ENCODE measurements at places on chromosomes 2 and 18.

DNA sequence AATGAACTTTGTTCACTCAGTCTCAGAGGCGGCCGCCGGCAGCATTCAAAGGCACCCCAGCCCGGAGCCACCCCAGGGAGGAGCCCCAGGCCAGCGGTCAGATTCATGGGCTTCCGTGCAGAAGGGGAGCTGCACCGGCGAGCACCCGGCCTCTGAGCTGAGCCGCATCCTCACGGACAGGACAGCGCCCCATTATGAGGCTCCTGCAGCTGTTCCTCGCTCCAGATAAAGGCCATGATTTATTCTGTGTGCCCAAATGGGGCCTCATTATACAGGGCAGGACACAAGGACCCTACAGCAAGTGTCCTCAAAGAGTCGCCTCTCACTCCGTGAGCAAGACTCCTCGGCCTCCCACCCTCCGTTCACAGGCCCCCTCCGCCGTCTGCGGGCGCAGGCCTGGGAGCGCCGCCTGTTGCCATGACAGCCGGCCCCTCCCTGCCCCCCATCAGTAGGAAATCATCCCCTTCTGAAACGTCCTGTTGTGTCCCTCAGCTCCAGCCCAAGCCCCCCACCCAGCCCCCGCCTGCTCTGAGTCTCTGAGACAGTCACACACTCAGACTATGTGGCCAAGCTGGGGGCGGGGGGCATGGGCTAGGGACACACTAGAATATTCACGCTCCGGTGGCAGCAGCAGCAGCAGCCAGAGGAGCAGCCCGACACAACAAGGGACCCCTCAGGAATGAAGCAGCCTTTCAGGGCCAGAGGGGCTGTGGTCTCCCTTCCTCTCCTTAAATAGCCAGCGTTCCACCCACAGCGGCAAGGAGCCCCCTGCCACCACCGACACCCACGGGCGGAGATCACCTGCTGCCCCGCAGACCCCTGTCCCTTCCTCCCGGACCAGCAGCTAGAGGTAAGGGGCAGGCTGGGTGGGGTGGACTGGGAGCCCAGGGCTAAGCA lies at the start of gene GPR17:
TSS of gene GPR17 (plus strand) at position 759 of the 897 bp plus-strand sequence. CDS start 4,583 bp downstream, outside the sequence.
- DNase-seq, result no peak

- DNase-seq, result no peak
Observed at GRCh38 chr2:129458436-129458835, 521.0 kb upstream of the RAB6C start.

DNA sequence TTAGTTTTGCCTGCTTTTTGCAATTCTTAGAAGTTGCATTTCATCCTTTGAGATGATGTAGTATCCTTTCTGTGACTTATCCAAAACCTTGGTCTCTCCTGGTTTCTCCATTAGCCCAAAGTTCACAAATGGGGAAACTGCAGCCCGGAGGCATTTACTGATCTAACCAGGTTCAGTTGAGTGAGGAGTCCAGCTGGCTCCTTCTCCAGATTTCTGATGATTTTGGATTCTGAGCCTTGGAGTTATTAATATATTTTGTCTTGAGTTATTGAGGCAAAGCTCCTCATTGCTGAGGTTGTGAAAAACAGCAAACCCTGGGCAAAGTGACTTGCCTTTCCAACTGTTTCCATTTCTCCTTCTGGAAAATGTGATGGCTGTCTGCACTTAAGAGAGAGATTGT lies 1.7 kb downstream of the SLC1A4 start:
- DNase-seq, result no peak

- DNase-seq, result no peak
Observed at GRCh38 chr2:62568074-62568473, 62.1 kb upstream of the TMEM17 start.

- no peak for DNase-seq
Observed at GRCh38 chr2:30781451-30781850, 25.8 kb downstream of the CAPN13 start.

GRCh38 chr2:23590241-23590869 lies 205.4 kb downstream of the KLHL29 start:
- DNase-seq, result no peak

DNA sequence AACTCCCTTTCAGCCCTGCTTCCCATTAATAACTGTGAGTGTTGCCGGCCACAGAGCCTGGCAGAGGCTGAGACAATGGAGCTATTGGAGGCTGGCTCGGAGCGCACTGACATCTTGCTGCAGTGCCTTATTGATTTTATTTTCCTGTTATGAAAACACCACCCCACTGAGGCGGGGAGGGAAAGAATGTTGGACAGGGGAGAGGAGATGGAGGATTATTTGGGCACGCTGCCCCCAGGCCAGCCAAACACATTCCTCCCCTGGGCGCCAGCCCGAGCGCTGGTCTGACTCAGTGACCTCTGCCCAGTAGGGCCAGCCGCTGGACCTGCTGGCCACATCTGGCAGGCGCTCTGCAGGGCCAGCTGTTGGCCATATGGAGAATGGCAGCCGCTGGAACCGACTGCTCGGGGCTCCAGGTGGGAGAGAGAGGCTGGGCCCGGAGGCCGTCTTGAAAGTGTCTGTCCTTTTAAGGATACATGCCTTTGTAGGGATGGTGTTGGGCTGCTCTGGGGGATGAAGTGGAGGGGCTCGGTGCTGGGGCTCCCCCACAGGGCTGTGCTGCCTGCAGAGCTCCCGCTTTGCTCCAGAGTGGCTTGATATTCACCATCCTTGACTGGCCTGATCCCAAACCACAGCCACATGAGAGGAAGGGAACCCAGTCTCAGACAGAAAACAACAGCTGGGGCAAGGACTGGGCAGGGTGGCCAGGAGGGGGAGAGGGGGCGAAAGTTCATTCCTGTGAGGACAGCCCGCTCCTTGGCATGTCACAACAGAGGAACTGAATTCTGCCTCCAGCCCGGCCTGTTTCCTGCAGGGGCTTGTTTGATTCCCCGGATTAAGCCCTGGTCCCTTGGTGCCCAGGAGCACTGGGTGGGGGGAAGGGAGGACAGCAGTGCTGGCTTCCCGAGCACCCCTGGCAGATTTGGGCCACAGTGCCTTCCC lies 179.0 kb downstream of the KLHL29 start:
- DNase-seq, result no peak

DNA sequence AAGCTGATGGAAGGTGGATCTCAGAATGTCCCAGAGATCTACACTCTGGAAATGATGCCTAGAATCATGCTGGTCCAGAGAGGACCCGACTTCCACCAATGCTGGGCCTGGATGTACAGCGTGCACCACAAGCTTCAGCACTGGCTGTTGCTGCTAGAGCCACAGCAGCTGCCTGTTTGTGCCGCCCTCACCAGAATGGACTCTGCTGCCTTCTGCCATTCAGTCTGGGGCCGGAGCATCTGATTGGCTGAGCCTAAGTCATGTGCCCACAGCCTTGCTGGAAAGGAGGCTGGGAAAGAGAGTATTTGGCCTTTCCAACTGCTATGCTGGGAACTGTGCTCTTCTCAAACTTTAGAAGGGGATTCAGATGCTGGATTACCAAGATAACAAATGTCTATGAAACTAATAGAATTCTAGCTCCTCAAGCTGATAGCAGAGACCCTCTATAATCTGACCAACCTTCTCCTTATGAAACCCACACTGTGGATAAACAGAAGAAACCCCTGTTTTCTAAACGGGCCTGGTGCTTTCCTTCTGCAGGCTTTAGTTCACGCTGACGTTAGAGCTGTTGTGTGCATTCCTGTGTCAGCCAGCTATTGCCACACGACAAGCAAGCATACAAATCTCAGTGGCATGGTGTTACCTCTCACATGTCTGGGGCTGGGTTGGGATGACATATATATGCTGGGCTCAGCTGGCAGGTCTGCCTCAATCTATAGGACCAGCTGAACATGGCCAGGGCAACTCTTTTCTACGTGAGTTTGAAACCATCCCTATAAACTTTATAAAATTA lies 4.1 kb upstream of the LOXHD1 start:
- DNase-seq, result no peak

DNA sequence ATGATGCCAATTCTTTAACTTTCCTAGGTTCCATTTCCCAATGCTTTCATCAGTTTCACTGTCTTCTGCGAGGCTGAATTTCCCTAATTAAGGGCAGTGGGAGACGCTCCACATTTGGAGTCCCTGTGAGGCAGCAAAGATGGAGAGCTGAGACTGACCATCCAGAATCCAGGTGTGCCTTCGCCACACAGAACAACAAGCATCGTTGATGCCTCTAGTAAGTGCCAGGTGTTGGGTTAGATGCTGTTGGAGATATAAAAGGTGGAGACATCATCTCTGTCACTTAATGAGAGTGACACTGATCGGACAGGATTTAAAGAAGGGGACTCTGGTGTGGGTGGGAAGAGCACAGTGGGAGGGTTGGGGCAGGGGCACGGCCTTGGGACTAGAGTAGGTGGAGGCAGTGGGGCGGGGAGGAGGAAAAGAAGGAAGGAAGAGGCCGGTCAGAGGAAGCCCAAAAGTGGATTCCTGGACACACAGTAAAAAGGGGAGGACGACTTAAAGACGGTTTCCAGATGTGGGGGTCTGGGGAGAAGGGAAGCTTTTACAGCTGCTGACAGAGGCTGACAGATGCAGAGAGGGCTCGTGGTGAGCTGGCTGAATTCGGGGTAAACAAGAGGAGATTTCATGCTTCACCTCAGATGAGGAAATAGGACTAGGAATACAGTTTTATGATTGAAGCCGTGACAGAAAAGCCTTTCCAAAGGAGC lies 113.0 kb downstream of the BCL2 start:
- no peak for DNase-seq

DNA sequence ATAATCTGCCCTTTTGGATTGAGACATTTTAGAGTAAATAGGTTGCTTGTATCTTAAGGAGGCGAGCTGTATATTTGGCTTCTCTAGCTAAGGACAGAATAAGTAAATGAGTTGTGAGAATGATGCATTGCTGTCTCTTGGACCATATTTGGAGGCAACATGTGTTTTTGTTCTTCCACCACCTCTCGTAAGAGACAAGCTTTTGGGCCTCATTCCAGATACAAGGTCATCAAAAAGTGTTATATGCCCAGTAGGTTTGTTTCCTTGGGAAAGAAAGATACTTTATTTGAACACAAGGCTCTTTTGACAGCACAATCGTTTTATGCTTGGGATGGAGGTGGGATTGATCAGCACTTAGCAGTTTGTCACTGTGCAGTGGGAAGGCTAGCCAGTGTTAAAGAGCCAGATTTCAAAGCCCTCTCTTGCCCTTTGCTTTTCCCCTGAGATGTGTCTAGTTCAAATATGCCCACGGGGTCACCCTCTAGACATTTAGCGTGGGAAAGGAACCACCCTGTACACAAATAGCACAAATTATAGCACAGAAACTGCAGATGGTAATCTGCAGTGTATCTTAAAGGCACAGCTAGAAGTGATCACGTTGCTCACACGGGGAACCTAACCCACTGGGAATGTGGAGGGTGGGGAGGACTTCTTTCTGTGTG lies 131.3 kb downstream of the MAP4K4 start:
- DNase-seq, result no peak

GRCh38 chr2:149315461-149315860 lies 14.9 kb upstream of the LYPD6 start:
- DNase-seq, result no peak

DNA sequence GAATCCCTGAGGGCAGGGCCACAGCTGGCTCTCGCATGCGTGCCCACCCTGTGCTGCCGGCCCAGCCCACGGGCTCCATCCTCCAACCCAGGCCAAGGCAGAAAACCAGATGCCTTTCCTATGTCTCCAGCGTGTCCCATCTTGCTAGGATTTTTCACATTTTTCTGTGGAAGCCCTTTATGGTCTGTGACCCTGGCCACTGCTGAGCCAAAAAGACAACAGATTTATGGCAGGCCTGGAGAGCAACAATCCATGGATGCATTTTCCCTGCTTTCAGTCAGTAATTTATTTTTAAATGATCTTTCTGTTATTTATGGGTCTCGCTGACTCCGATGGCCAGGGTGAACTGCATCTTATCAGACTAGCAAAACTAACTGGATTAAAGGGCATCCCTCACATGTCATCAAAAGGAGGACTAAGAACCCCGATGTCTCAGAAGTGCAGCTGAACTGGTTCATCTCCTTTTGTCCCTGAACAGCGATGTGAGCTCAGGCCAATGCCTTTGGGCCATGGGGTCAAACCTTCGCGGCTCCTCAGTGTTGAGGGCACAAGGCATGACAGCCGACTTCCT lies 346.0 kb downstream of the CYRIA start:
- no peak for DNase-seq

GRCh38 chr2:27728081-27728858 lies 43.2 kb upstream of the MRPL33 start:
- DNase-seq, result no peak

DNA sequence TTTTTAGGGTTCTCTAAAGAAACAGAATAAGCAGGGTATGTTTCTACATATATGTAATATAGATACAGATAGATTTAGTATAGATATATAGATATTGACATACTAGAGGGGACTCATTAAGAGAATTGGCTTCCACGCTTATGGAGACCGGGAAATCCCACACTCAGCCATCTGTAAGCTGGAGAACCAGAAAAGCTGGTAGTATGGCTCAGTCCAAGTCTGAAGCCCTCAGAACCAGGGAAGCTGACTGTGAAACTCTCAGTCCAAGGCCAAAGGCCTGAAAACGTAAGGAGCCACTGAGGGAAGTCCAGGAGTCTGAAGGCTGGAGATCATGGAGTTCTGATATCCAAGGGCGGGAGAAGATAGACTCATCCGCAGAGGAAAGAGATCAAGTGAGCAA lies 441.3 kb upstream of the CDH20 start:
- no peak for DNase-seq

DNA sequence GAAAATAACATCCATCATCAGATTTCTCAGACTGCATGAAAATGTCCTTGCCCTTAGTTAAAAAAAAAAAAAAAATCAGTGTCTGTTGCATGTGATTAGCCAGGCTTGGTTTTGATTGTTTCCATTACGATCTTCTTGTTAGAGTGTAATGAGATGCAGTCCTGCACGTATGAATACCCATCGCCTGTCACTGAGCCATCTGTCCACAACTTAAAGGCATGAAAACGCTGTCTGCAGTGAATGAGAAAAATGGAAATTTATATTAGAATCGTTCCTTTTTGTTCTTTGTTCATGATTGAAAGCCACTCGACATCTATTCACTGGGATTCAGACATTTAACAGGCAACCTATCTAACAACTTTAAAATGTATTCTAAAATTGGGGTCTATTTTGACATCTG lies 521.7 kb upstream of the SPHKAP start:
- DNase-seq, result no peak

GRCh38 chr2:98787700-98788099 lies 56.8 kb upstream of the MGAT4A start:
- DNase-seq, result no peak

GRCh38 chr2:142734770-142735169 lies 142.7 kb upstream of the KYNU start:
- no peak for DNase-seq

DNA sequence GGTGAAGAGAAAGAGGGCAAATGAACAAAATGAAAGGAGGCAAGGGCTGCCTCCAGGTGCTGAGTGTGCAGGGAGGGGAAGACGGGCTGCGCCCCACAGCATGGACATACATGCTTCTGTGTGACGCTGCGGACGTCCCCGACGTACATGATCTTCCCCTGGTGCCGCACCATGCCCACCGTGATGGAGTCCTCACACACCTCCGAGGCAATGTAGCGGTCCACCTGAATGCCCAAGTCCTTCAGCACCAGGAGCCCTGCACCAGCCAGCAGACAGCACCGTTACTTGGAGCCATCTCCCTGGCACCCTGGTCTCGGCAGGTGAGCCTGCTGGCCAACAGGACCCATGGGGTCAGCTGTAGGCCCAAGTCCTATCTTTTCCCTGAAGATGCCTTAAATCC lies 73.1 kb upstream of the POMC start:
- DNase-seq, result no peak

Measured in activated CD4-positive, alpha-beta memory T cell treated with anti-CD3 and anti-CD28 coated beads for 36 hours (primary cell).